ENCODE measurements at places on chromosomes 12 and 14.

DNA sequence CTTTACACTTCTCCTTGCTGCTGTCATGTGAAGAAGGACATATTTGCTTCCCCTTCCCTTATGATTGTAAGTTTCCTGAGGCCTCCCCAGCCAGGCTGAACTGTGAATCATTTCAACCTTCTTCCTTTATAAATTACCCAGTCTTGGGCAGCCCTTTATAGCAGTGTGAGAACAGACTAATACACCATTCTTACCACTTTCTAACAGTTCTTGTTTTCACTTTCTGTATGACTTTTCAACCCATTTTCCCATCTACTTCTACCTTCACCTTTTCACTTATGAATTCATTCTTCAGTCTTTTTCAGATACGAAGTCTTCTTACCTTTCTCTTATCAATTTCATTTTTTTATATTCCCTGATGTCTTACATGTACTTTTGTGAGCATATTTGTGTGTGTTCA is 55.1 kb downstream of the FOXA1 start:
- DNase-seq: no peak

DNA sequence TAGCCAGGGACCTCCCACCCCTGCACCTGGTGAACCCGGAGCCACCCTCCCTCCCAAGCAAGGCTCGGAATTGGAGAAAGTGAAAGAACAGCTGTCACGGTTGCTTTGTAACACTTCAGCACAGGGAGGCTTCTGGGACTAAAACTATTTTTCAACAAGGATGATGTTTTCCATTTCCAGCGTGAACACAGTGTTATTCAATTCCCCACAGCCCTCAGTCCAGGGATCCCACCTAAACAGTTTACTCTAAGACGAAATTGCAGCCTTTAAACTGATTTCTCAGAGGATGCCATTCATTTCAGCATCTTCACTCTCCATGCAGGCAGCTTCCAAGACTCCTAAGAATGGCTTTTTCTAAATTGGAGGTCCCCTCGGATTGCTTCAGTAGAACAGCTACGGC is 229.2 kb downstream of the SLC15A4 start:
- no peak for DNase-seq

DNA sequence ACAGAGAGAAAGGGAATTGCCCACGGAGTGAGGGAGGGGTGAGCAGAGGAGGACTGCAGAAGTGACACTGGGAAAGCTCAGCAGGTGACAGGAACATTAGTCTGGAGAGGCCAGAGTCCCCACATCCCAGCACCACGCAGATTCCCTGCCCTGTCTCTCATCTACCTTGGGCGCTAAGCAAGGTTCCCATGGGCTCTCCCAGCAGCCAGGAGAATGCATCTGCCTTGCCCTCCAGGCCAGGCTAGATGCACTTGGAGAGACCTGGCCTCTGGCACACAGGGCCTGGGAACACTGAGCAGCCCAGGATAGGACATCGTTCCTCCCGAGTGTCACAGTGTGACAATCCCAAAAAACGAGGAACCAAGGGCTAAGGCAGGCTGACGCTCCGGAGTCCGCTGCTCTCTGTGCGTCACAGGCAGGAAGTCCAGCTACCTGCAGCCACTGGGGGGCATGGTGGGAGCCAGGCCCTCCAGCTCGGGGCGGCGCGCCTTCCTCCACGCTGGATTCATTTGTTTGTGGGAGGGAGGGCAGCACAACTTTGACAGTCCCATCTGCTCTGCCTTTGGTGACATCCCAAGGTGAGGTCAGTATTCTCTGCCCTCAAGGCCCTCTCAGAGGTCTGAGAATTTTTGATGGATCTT is 5.4 kb upstream of the NGB start:
- no peak for DNase-seq

- DNase-seq: no peak
These were observed 44.1 kb upstream of the CISTR start for GRCh38 chr12:53795927-53796326.

- DNase-seq: no peak
These were observed 106.2 kb downstream of the SMOC1 start for GRCh38 chr14:69985463-69985862.

All from C1 segment of cervical spinal cord (tissue), 14 donors.